ENCODE measurements at places on chromosomes 5 and 9.

DNA sequence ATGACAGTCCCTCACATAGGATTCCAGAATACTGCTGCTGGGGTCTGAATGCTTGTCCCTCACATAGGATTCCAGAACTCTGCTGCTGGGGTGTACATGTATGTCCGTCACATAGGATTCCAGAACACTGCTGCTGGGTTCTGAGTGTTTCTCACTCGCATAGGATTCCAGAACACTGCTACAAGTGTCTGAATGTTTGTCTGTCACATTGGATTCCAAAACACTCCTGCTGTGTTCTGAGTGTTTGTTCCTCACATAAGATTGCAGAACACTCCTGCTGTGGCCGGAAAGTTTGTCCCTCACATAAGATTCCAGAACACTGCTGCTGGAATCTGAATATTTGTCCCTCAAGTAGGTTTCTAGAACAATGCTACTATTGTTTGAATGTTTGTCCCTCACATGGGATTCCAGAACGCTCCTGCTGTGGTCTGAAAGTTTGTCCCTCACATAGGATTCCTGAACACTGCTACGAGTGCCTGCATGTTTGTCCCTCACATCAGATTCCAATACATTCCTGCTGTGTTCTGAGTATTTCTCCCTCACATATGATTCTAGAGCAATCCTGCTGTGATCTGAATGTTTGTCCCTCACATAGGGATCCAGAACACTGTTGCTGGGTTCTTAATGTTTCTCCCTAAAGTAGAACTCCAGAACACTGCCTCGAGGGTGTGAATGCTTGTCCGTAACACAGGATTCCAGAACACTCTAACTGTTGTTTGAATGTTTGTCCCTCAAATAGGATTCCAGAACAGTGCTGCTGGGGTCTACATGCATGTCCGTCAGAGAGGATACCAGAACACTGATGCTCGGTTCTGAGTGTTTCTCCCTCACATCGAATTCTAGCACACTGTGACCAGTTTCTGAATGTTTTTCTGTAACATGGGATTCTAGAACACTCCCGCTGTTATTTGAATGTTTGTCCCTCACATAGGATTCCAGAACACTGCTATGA lies 200.4 kb downstream of the FOXD4L6 start:
- no peak for DNase-seq

DNA sequence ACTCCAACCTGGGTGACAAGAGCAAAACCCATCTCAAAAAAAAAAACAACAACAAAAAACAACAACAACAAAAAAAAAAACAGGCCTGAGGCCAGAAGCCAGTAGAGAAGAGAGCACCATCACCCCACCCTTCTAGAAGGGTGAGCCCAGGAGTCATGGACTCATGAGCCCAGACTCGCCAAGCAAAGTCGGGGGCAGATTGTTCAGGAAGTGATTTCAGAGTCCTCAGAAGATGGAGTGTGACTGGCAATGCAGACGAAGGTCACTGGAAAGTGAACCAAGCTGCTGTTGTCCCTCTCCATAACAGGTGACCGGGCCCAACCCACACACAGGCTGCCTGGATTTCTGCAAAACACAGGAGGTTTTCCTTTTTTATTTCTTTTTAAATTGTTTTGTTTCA lies 9.0 kb upstream of the WDR38 start:
- no peak for DNase-seq

GRCh38 chr9:103734471-103734870 lies 359.6 kb upstream of the SMC2 start:
- no peak for DNase-seq

GRCh38 chr9:69577123-69577522 lies 95.0 kb downstream of the APBA1 start:
- DNase-seq, result no peak

DNA sequence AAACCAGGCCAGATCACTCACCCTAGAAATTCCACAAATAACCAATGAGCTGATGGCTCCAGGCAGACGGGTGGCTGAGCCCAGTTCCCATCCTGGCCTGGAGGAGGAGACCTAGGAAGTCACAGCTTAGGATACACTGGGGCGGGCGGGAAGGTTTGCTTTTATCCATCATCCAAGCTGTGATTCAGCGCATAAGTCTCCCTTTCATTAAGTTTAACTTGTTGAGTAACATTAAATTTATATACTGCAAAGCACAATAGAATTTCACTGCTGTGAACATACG lies 55.7 kb downstream of the THBS4 start:
- DNase-seq, result no peak

- DNase-seq, result no peak
These were observed 5.1 kb upstream of the CCDC69 start for GRCh38 chr5:151228986-151229385.

- DNase-seq, result no peak
These were observed 11.3 kb downstream of the AFAP1L1 start for GRCh38 chr5:149282966-149283332.

DNA sequence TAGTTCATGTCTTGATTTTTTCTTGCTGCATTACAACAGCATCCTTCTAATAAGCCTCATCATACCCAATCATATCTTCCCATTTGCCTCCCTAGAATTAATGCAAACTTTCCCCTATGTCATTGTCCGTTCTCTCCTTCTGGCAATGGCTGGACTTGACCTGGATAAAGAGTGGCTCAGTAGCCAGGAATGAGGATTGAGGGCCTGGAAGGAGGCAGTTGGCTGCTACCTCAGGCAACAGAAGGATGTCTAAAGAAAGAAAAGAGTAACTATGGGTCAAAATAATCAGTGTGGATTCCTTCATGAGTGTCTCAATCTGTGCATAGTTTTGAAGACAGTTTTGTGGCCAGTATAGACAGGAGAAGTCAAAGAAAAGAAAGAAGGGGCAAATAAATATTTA lies 209.6 kb downstream of the TRPM3 start:
- DNase-seq, result no peak

GRCh38 chr9:38004809-38005560 lies 64.0 kb downstream of the SHB start:
- no peak for DNase-seq

DNA sequence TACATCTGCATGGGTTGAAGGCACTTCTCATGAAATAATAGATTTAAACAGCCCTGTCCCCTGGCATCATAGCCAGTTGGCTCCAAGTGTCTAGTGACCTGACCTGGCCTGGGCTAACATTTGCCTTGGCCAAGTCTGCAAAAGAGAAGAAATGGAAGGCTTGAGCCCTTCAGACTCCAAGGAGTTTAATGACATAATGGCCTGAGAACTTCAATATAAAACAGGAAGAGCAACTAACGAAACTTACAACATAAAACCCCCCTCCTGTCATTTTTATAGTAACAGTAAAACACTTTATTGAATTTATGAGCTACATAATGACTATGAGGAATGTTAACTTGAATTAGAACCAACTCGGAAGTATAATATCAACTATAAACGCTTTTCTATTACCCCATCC lies 218.8 kb upstream of the TBCA start:
- no peak for DNase-seq

GRCh38 chr5:179534431-179534830 lies 15.9 kb upstream of the RUFY1 start:
- no peak for DNase-seq

DNA sequence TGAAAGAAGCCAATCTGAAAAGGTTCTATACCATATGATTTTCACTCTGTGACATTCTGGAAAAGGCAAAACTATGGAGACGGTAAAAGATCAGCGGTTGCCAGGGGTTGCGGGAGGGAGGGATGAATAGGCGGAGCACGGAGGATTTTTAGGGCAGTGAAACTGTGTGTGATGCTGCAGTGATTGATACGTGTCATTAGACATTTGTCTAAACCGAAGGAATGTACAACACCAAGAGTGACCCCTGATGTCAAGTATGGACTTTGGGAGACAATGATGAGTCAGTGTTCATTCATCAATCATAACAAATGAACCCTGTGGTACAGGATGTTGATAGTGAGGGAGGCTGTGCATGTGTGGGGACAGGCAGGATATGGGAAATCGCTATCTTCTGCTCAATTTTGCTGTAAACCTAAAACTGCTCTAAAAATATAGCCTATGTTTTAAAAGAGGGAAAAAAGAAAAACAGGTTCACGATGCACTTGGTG lies 34.4 kb downstream of the ERGIC1 start:
- DNase-seq, result no peak

DNA sequence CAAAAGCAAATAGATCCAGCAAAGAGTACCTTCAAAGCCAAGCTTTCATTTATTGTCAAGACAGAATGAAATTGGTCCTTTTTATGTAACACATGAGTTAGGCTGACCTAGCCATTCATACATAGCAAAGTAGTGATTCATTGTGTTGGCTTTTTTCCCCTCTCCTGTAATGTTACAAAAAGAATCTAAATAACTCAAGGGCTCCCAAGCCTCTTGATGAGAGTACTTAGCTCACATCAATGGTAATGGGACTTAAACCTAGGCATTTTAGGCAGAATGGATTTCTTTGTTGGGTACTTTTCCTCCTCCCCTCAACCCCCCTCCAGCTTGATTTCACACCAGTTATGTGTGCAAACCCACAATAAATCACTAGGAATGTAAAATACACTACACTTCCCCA lies 123.7 kb downstream of the EBF1 start:
- no peak for DNase-seq

GRCh38 chr9:109460576-109460975 lies 37.5 kb downstream of the PTPN3 start:
- no peak for DNase-seq

DNA sequence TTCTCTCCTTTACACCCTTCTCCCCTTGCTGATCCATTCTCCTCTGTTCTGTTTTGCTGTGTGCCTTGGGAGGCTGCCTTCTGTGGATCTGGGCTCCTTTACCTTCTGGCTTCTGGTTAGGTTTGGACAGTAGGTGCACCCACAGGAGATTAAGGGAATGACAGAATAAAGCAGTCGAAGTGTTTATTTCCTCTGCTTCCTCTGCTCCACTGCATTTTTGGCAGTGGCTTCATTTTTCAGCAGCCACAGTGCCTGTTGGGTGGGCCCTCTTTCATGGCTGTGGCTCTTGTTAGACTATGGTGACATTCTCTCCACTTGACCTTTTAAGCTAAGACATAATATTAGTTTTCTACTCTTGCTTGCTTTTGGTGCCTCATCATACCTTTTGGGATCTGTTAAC lies 144.1 kb downstream of the CCDC171 start:
- DNase-seq, result no peak

GRCh38 chr5:40166802-40167201 lies 512.9 kb upstream of the PTGER4 start:
- no peak for DNase-seq

DNA sequence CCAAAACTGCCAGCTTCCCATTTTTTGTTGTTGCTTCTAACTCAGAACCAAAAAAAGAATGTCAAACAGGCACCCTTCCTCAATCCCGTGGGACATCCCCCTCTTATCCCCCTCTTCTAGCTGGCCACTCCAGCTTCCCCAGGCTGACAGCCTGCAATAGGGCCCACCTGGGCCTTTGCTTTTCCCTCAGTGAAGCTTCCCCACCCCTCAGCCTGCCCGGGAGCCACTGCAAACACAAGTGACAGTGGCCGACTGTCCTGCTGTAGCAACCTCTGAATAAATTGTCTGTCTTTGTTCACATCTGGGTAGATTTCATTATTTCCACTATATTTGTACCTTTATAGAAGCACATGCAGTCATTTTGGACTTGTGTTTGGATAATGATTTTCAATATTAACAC lies 245.3 kb downstream of the GADD45G start:
- DNase-seq, result no peak

- DNase-seq, result no peak
These were observed 8.3 kb upstream of the ANKRD31 start for GRCh38 chr5:75245023-75245422.

DNA sequence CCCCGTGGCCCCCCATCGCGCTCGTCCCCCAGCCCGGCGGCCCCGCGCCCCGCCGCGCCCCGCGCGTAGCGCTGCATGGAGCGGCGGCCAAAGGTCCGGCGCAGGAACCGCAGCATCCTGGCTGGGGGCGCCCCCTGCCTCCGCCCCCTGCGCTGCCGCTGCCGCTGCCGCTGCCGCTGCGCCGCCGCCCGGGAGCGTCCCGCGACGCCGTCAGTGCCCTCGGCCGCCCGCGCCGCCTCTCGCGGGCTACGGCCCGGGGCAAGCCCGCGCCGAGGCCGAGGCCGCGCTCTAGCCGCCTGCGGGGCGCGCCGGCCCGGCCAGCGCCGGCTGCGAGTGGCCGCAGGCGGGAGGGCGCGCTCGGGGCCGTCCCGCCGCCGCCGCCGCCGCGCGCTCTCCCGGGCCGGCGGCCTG lies 523 bp downstream of the EPB41L4B start:
- DNase-seq, result no peak

DNA sequence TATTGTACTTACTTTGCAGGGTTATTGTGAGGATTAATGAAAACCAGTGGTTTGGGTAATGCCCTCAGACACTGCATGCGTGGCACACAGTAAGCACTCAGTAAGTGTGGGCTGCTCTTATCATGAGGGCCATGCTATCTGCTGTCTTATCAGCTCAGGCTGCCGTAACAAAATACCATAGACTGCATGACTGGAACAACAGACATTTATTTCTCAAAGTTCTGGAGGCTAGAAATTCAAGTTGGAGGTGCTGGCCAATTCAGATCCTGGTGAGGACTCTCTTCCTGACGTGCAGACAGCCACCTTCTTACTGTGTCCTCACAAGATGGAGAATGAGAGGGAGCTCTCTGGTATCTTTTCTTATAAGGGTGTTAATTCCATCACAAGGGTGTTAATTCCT lies 23.9 kb upstream of the SH3PXD2B start:
- DNase-seq, result no peak

DNA sequence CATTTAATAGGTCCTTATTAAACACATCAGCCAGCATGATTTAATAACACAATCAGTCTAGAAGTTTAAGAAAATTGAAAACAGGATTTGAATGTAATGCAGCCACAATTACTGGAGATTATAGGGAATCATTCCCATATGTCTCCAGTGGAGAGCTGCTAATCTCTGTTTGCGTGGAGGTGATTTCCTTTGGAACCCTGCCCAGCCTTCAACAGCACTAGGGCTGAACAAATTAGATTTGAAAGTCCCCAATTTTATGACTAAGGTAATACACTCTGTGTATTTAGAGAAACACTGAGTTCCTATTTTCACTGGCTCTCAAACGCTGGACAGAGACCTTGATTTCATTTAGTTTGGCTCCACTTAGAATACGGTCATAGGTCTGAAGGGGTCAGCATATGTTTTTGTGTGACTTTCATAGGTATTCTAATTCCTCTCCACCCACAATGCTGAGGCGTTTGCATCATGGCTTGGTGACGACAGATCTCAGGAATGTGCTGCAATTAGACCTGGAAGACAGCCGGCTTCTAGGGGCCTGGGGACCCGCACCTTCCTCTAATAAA lies 508.3 kb downstream of the EBF1 start:
- DNase-seq, result no peak

- DNase-seq, result no peak
These were observed 54.4 kb upstream of the XPA start for GRCh38 chr9:97751531-97751930.

DNA sequence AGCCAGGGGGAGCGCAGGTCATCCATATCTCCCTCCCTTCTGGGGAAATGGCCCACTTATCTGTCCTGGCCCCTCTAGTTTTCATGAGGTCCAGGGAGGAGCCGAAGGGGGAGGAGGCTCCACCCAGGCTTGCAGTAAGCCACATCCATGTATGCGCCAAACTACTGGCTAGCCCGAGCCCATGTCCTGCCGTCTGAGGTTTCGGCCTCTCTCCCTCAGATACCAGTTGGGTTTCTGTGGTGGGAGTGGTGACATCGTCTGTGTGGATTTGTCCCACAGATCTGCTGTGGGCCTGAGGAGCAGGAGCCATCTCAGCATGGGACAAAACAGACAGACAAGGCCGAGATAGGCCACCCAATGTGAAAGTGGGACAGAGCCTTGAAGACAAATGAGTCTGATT lies 78.3 kb upstream of the ORM1 start:
- DNase-seq, result no peak

GRCh38 chr9:70035691-70036090 lies 8.0 kb upstream of the MAMDC2 start:
- no peak for DNase-seq

- DNase-seq, result no peak
These were observed 79.4 kb downstream of the ESM1 start for GRCh38 chr5:54905942-54906537.

Data from bone marrow (tissue), 2 donors.